ENCODE measurements at places on chromosomes 6 and 20.

GRCh38 chr6:106334646-106335448 is 9.3 kb upstream of the ATG5 start:
- DNase-seq: peak; percentile 42

DNA sequence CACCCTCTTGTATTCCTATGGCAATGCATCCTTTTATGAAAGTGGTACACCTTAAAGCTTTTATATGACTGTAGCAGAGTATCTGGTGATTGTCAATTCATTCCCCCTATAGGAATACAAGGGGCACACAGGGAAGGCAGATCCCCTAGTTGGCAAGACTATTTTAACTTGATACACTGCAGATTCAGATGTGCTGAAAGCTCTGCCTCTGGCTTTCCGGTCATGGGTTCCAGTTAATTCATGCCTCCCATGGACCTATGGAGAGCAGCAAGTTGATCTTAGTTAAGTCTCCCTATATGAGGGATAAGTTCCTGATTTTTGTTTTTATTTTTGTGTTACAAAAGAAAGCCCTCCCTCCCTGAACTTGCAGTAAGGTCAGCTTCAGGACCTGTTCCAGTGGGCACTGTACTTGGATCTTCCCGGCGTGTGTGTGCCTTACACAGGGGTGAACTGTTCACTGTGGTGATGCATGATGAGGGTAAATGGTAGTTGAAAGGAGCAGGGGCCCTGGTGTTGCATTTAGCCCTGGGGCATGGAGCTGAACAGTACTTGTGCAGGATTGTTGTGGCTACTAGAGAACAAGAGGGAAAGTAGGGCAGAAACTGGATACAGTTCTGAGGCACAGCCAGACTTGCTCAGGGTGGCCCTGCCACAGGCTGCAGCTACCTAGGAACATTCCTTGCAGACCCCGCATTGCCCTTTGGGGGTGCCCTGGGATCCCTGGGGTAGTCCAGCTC is 292.1 kb downstream of the ESR1 start:
- DNase-seq: no peak

DNA sequence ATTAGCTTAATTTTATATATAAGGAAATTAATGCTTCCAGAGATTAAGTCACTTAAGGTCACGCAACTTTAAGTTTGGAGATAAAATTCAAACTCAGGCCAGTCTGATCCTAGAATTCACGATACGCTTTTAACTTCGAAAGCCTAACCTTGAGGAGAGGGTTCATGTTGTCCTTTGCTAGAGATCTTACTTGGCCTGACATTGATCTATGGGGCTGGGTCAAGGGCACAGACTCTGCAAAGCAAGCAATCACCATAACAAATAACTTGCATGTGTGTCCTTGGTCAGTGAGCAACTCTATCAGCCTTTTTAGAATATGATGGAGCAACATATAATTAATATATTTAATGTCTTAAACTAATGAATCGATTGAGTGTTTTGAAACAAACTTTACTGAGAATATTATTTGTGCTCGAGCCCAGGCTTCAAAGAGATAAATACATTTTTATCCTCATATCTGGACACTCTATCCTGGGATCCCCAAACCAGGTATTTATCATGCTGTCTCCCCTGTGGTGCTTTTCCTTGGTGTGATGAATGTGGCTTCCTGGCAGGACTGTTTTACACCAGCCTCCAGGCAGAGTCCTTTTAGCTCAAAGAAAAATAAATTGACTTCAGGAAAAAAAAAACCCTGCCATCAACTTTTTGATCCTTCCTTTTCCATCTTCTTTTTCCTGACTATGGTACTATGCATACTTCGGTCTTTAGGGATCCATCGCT is 29.1 kb downstream of the RPS12 start:
- DNase-seq: no peak

DNA sequence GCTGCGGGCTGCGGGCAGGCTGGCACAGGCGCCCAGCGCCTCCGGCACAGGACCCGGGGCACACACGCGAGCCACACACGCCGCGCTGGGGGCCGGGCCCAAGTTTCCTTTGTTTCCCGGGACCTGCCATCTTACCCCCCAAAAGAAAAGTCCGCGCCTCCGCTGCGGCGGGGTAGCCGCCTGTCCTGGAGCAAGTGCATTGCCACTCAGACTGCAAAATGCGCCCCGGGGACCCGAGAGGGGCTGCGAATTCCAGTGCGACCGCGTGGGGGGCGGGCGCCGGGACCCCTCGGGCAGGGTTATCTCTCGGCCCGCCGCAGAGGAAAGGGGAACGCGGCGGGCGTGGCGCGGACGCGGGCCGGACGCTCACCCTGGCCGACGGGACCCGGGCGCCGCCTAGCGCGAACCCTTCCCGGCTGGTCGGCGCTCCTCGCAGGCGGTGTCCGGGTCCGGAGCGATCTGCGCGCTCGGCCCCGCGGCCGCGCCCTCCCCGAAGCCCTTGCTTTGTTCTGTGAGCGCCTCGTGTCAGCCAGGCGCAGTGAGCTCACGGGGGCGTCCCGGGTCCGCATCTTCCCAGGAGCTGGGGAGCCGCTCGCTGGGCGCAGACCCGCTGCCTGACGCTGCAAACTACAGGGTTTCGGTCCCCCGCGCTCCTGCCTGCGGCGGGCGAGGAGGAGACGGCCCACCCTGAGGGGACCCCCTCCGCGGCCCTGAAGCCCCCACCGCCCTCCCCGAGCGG is 639 bp upstream of the CD24 start:
- DNase-seq: peak; percentile 88

GRCh38 chr6:113719064-113719463 is 138.1 kb upstream of the MARCKS start:
- no peak for DNase-seq

DNA sequence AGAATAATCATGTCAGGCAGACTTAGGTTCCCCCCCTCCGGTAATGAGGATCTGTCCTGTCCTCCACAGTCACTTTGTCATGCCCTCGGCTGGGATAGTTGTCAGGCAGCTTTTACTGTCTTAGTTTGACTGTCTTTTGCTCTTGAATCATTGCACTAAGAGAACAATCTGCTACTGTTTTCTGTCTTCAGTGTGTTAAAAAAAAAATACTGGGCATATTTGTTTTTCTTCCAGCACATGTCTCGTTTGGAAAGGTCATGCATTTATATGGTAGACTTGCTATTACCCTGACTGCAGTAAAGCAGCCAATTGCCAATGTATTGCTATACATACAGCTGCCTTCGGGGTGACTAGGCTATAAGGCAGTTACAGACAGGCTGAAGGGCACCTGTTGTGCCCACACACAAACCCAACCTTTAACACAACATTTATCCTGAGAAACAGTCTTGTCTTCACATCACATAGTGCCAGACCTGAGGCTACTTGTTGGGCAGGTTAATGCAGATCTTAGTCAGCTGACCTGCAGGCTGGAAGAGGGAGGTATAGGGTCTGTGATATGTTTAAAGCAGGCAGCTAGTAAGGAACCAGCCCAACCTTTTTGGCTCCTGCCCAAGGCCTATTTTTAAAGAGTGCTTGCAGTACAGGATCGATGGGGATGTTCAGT is 26.7 kb downstream of the ARFGEF3 start:
- DNase-seq: no peak

DNA sequence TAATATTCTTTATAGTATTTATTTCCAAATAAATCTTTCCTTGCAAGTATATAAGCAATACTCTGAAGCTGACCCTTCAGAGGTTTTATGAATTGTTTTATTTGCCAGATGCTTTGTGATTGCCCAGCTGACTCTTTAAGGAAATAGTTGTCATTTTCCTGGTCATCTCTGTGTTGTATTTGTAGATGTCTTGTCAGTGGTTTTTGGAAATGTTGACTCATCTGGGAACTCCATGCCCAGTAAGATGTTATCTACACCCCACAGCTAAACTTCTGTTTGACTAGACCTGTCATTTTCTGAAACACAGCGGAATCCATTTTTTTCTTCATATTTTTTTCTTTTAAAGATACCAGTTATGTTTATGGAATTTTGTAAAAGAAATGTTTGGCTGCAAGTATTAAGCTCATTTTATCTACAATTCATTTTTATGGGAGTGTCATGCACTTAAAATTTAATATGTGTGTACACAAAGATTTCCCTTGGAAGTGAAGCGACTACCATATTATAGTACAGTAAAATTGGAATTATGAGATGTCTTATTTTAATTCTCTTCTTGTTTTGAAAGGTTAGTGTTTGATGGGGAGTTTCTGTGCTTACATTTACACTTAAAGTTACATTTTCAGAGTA is 491.0 kb downstream of the NKAIN2 start:
- DNase-seq: no peak

DNA sequence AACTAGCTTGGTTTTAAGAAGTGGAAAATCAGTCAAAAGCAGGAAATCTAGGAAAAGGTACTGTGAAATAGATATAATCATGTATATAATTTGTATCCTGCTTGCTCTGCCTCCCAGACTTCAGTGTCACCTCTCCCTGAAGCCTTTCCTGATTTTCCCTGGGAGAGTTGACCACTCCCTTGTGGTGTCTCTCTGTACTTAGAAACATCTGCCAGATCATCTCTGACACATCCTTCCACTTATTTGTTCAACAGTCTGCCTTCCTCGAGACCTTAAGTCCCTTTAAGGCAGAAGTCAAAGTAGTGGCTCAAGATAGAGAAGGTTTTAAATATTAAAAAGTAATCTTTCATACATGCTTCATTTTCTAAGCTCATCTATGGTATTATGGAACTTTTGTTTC is 236.5 kb downstream of the CDKAL1 start:
- no peak for DNase-seq

GRCh38 chr6:167113935-167114910 is 8.7 kb upstream of the CCR6 start:
- DNase-seq: peak; percentile 77

GRCh38 chr6:155010940-155011339 is 15.8 kb downstream of the TIAM2 start:
- DNase-seq: no peak

DNA sequence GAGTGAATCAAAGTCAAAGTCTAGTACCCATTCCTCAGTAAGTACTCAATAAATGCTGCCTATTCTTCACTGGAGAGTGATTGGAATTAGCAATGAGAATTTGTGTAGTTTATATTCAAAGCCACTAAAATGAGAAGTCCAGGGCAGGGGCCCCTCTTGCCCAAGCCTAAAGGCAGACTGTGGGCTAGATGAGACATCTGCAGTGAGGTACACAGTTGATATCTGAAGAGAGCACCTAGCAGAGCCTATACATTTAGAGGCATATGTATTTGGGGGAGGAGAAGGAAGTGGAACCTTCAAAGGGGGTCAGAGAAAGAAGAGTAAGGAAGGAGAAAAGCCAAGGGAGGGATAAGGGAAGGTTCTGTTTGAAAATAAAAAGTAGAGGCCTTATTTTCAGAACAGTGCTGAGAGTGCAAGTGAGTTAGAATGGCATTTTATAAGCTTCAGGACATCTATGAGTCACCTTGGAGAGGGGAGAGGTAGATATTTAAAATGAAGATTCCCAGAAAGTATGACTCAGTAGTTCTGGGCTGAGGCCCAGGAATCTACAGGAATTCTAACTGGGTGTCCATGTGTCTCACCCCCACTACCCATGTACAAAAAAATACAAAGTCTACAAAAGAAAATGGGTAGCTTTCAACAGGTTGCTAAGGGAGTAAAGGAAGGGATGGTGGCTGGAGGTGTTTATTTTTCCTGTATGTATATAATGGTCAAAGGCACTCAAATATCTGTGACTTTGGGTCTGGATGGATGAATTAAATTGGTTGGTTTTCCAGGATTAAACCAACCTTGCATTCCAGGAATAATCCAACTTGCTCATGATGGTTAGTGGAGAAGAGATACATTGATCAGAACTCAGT is 135.1 kb downstream of the ZFP64 start:
- no peak for DNase-seq

GRCh38 chr6:130997061-130997753 is 65.8 kb downstream of the EPB41L2 start:
- peak; percentile 60 for DNase-seq

GRCh38 chr6:36793296-36793912 is 45.8 kb downstream of the CPNE5 start:
- no peak for DNase-seq

- DNase-seq: no peak
Measured at GRCh38 chr6:101517632-101518031, 124.1 kb downstream of the GRIK2 start.

- no peak for DNase-seq
Measured at GRCh38 chr6:91895599-91896285, 1308.9 kb upstream of the MAP3K7 start.

DNA sequence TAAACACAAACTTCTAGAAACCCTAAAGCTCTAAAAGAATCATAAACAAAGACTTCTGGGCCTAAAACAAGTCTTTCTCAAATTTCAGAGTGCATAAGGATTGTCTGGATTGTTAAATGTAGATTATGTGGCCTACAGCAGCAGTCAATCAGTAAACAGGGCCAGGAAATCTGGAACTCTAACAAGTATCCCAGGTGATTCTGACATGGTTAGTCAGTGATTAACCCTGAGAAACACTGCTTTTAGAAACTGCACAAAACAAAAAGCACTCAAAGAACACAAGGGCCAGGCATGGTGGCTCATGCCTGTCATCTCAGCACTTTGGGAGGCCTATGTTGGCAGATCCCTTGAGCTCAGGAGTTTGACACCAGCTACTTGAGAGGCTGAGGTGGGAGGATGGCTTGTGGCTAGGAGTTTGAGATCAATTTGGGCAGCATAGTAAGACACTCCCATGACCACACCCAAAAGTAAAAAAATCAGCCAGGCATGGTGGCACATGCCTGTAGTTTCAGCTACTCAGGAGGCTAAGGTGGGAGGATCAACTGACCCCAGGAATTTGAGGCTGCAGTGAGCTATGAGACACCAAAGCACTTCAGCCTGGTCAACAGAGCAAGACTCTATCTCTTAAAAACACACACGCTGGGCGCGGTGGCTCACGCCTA is 5.9 kb downstream of the MED20 start:
- no peak for DNase-seq

DNA sequence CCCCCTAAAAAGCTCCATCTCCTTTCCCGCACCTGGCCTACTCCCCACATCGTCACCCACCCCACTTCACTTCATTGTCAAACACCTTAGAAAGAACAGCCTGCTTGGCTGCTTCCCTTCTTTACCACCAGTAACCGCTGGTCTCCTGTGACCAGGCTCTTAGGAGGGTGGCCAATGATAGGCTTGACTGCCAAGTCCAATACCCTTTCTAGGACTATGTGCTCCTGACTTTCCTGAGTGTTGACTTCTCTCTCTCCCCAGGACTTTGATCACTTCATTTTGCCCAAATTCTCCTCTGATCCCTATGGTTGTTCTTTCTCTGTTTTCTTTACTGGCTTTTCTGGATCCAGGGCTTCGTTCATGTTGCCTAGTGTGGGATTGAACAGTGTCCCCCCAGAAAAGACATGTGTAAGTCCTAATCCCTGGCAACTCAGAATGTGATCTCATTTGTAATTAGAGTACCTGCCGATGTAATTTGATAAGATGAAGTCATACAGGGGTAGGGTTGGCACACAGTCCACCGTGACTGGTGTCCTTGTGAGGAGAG is 254.0 kb downstream of the GMDS start:
- no peak for DNase-seq
